ENCODE measurements at places on chromosomes 7 and 10. TPM values are rescaled to one million over a fixed set of nuclear protein-coding genes. Genes with fewer than 3 reads are reported as not detected.
A peak's percentile ranks its signal among the peaks of the same experiment; 100 is the strongest.

GRCh38 chr7:158614700-158615099, 27.1 kb upstream of the PTPRN2 start:
- DNase-seq, result no peak

- DNase-seq, result no peak
Measured at GRCh38 chr7:15158141-15158810, 255.7 kb upstream of the DGKB start.

GRCh38 chr7:149369497-149369896, 91.4 kb downstream of the ZNF777 start:
- no peak for DNase-seq

DNA sequence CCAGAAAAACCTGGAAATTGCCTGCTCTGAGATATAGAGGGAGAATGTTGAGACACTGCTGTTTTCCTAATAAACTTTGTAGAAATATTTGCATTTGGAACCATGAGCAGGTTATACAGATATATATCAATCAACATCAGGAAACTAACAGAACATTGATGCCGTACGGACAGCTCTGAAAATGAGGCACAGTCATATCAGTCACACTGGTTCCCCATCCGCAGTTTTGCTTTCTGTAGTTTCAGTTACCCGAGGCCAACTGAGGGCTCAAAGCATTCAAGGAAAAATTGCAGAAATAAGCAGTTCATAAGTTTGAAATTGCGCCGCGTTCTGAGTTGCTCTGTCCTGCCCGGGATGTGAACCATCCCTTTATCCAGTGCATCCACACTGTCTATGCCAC, 137.9 kb downstream of the KLF6 start:
- no peak for DNase-seq

GRCh38 chr10:70992436-70992835, 104.1 kb upstream of the PCBD1 start:
- DNase-seq, result no peak

GRCh38 chr7:47484457-47484856, 97.5 kb downstream of the TNS3 start:
- DNase-seq, result no peak

- DNase-seq, result no peak
Measured at GRCh38 chr7:155733582-155734444, 78.5 kb downstream of the SHH start.

DNA sequence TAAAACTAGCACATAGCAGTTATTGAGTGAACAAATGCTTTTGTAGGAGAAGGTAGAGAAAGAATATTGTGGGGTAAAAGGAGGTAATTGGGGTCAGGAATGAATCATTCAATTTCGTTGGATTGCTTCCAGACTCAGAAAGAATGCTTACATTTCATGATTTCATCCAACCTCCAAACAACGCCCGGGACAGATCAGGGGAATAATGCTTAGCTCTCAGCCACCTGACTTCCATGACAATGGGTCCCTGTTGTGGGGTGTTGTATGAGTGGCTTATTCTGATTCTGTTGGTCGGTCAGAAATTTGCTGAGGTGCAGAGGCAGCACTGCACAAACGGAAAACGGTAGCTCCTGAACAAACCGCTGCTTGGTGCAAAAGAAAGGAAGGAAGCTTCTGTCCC, 24.0 kb upstream of the INPP5F start:
- DNase-seq, result no peak

DNA sequence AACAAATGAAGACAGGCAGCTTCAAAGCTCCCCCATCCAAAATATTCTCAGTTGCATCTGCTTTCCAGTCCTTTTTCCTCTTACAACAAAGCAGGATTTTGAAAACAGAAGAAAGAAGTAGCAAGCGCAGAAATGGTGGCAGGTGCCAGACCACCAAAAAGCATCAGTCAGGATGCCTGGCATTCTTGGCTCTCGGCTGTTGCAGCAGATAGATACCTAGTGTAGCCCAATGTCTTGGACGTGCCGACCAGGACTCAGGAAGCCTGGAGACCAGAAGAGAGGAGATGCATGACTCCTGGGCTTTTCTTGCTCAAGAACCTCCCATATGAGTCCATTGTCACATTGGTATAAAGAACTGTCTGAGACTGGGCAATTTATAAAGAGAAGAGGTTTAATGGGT, 115.2 kb downstream of the RAB18 start:
- DNase-seq, result no peak

DNA sequence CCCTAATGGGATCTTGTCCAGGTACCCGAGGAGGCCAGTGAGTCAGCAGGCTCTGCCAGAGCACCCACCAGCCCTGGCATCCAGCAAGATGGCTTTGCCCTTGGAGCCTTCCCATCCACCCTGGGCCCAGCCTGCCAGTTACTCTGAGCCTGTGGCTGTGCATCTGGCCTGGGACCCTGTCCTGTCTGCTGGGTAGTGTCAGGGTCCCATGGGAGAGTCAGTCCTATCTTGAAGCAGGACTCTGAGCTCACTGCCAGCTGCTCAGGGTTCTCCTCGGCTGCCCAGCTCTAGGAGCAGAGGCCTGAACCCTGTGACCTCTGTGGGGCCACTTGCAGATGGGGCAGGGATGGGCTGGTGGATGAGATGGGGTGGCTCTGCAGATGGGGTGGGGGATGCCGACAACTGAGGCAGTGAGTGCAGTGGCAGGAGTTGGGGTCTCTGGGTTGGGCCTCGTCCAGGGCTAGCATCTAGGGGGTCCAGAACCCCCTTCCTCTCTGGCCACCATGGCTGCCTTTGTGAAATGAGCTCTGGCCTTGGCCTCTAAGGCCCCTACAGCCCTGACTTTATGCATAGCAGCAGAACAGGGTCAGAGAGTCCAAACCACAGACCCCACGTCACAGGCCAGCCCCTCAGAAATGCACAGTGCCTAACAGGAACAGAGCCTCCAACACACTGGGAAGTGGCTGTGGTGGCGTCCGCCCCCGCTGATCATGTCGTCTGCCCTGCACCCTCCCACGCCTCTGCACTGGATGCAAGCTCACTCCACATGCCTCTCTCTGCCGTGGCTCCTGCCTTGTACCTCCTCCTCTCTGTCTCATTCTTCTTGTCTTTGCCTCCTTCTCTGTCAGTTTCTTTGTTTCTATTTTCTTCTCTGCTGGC, 88.1 kb upstream of the RET start:
- DNase-seq, result peak; percentile 2

DNA sequence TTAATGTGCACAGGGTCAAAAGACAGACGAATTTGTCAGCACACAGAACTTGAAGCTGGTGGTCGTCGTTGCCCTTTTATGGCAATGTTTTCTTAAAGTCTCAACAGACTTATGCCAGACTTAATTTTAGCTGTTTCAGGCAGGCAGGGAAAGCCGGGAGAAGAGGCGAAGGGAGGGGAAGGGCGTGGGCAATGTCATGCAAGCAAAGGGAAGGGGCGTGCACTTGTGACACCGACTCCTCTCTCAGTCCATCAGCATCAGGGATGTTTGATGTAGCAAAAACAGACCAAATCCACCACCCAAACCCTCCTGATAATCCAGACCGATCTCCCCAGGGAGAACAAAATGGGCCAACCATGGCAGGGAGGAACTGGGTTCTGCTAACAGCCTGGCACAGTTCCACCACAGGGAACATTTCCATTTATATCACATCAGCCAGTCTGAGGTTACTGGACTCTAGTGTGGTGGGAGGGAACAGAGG, 118.1 kb upstream of the RHEB start:
- no peak for DNase-seq

DNA sequence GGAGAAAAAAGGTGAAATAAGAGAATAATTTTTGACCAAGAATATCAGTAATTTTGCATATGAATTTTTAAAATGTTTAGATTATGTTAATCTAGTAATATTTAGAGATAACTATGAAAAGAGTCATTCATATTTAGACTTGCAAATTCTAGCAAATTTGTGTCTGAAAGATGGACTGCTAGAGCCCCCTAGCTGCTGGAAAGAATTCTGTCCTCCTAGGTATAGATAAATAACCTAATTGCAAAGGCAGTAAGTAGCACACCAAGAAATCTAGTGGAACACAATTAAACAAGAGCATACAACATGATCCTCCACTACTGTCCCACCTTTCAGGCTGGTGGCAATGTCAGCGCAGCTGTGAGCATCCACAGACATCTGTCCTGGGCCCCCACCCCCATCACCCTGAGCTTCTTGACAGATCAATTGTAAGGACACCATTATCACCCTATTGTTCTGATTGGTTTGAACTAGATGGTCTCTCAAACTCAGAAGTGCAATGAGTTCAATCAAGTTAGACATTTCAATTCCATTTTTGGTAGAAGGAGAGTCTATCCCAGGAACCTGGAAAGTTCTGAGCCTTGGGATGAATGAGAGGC, 15.0 kb upstream of the GFRA1 start:
- peak; percentile 46 for DNase-seq

- DNase-seq, result no peak
Measured at GRCh38 chr7:87170828-87171227, 18.6 kb downstream of the DMTF1 start.

GRCh38 chr10:3173171-3173878, 743 bp upstream of the PITRM1 start:
- DNase-seq, result no peak

GRCh38 chr7:68461430-68461829, 1136.8 kb upstream of the AUTS2 start:
- no peak for DNase-seq

DNA sequence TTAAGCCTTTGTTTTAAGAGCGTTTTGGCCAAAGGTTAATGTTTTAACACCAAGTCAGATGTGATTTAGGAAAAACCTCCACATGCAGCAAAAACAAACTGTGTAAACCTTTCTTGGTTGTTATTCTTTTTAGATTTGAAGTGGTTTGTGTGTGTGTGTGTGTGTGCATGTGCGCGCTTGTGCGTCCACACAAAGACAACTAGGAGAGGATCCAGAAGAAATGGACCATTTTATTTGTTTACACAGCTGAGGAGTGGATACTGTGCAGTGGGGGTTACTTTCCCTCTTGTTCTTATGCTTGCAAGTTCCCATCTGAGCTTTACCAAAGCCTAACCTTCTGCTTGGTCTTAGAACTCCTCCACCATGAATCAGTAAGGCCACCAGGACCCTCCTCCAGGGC, 20.0 kb downstream of the TCF7L2 start:
- no peak for DNase-seq

GRCh38 chr7:98027342-98028033, 37.5 kb upstream of the OCM2 start:
- no peak for DNase-seq

DNA sequence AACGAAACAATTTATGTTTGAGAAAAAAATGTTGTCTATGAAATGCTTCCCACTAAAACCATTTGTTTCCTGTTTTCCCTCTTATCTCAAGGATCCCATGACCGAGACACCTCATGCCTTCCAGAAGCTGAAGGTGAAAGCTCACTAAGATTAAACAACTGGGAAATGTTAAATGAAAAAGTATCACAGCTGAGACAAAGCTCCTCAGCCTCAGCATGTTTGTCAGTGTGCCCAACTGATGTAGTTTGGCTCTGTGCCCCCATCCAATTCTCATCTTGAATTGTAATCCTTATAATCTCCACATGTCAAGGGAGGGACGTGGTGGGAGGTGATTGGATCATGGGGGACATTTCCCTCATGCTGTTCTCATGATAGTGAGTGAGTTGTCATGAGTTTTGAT, 327.3 kb downstream of the HTR7 start:
- DNase-seq, result no peak

DNA sequence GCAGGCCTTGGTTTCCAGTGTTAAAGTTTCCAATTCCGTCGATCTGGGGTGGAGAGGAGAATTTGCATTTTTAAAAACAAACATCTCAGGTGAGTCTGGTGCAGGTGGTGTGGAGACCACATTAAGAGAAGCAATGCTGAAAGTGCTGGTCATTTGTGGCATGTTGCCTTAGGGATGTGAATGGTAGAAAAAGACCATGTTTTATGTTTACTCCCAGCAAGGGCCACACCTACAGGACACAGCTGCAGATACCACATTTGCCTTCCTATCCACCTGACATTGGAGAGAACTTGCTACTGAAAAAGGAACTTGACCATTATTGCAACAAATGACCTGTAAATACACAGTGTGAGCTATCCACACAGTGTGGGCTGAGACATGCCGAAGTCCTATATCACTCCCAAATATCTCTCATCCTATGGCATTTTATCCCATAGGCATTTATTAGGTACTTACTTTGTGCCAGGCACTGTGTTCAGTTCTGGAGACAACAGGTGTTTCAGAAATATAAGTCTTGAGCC, 183.1 kb downstream of the NRP1 start:
- no peak for DNase-seq

GRCh38 chr7:7790041-7790741, 71.8 kb upstream of the RPA3 start:
- no peak for DNase-seq

GRCh38 chr7:98200364-98200763, 10.9 kb upstream of the BHLHA15 start:
- no peak for DNase-seq

GRCh38 chr7:34756025-34756437, 98.0 kb downstream of the NPSR1 start:
- DNase-seq, result no peak

- no peak for DNase-seq
Measured at GRCh38 chr7:30852308-30852684, 59.4 kb upstream of the AQP1 start.

DNA sequence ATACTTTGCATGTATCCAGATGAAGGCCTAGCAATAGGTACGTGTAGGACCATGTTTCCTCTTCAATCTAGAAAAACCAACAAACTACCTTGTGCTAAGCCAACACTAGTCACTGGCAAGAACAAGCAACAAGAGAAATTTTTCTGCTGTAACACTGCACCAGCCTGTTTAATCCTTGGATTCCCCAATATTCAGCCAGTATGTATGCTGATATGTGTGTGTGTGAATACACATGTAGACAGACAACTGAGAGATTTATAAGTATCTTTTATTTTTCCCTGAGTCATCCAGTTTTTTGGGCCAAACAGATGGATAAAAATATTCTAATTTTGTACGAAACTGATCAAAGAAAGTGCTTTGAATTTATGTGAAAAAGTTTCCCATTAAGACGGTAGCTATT, 26.2 kb downstream of the GLI3 start:
- no peak for DNase-seq

DNA sequence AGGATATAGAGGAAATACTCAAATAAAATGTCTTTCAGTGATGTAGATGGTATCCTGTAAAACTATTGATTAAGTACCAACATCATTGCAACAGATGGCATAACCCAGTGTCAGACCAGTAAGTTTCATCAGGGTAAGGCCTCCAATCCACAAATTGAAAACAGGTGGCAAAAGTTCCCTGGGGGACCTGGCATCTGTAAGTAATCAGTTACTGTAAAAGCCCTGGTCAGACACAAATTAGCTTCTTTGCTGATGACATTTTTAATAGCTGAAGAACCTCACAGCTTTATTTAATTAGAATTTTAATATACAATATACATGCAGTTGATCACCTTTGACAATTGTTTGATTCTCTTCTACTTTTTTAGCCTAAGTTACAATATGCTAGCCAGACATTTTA, 152.5 kb downstream of the PLXDC2 start:
- no peak for DNase-seq

Gene ZNF425
- total RNA-seq, result 6.2 TPM

Gene HOXA3
- 0.13 TPM for total RNA-seq

Gene CC2D2B
- total RNA-seq, result 2.1 TPM

Gene PRPS1L1
- total RNA-seq, result not detected

Gene ITPRID1
- not detected for total RNA-seq

Gene ASB10
- not detected for total RNA-seq

Gene ZNF138
- total RNA-seq, result 14.7 TPM

Gene ZNF736
- total RNA-seq, result 15.8 TPM

Gene C10orf67
- total RNA-seq, result not detected

Gene HOXA2
- total RNA-seq, result 1.1 TPM

Gene PKD1L1
- 4.8 TPM for total RNA-seq

Gene TRIM73
- total RNA-seq, result 7.4 TPM

All from endothelial cell (in vitro differentiated cells).